Cerebellum (tissue), 4 donors: ENCODE measurements at places on chromosomes 5 and 9. TPM values are rescaled to one million over a fixed set of nuclear protein-coding genes. Genes with fewer than 3 reads are reported as not detected.

PFN3 gene
- not detected for total RNA-seq

COL23A1 gene
- 4.5 TPM for total RNA-seq

BRIX1 gene
- 25.2 TPM for total RNA-seq

RNF208 gene
- 0.73 TPM for total RNA-seq

INSL4 gene
- total RNA-seq, result not detected

SIT1 gene
- not detected for total RNA-seq

PIP5K1B gene
- total RNA-seq, result 20.2 TPM

PCDHGB5 gene
- 30.8 TPM for total RNA-seq

SPINK6 gene
- total RNA-seq, result not detected

GGTA1 gene
- 1.5 TPM for total RNA-seq

WDR38 gene
- 0.27 TPM for total RNA-seq

DHX29 gene
- 34.3 TPM for total RNA-seq

ELAVL2 gene
- total RNA-seq, result 238 TPM

MROH2B gene
- not detected for total RNA-seq

OR1K1 gene
- not detected for total RNA-seq

KIAA1191 gene
- 69.3 TPM for total RNA-seq

BARHL1 gene
- total RNA-seq, result 19.3 TPM

F12 gene
- total RNA-seq, result 3.3 TPM

CDH9 gene
- total RNA-seq, result 16.0 TPM

CDHR2 gene
- 0.18 TPM for total RNA-seq

SLCO4C1 gene
- 0.45 TPM for total RNA-seq

PALM2AKAP2 gene
- total RNA-seq, result 4.5 TPM

HSD17B3 gene
- not detected for total RNA-seq

PDZD2 gene
- total RNA-seq, result 28.5 TPM

SPAAR gene
- 1.1 TPM for total RNA-seq

TAF11L11 gene
- not detected for total RNA-seq

FSD1L gene
- total RNA-seq, result 71.7 TPM

NDOR1 gene
- 5.4 TPM for total RNA-seq

INSYN2B gene
- total RNA-seq, result 7.5 TPM

SLC34A3 gene
- not detected for total RNA-seq

LCN15 gene
- total RNA-seq, result not detected

INPP5E gene
- 11.1 TPM for total RNA-seq
